Activated CD4-positive, alpha-beta T cell treated with anti-CD3 and anti-CD28 coated beads, Interleukin-2, amount 10 ng/mL, durations not matched to agents 24 days and 14 days (primary cell): ENCODE measurements at places on chromosomes 6 and 20. TPM values are rescaled to one million over a fixed set of nuclear protein-coding genes. Genes with fewer than 3 reads are reported as not detected.

The UST gene
- total RNA-seq = 0.70 and 0.90 TPM in 2 replicates

The SPATA25 gene
- total RNA-seq = 0.47 and 1.8 TPM in 2 replicates

DNA sequence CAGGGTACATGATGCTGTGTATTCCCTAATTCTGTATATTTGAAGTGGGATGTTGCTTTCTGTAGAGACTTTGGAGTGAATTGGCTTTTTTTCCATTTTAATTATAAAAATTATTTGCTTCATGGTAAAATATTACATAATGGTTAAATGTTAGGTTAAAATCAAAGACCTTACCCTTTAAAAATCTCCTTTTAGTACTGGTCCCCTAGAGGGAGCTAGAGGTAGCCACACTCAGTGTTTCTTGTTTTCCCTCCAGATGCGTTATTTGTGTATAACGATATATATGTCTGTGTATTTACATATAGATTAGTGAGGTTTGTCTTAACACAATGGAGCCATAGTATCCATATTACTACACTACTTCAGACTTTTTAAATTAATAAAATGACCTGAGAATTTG lies 146.7 kb downstream of the PLCB4 start:
- no peak for DNase-seq

DNA sequence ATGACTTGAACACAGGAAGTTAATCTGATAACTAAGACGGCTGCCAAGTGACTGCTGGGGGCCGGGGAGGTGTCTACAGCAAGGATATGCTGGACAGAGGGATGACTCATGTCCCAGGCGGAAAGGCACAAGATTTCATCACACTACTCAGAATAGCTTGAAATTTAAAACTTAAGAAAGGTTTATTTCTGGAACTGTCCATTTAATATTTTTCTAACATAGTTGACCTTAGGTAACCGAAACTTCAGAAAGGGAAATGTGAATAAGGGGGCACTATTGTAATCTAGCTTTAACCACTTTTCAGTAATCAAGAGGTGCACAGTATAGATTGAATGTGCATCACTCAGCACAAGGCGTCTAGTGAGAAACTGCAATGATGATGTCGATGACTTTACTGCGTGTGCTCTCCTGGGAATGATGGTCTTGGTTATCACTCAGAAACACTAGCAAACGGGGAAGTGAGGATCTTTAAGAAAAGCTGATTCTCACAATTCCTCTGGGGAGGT lies 171.5 kb downstream of the QKI start:
- DNase-seq = no peak

GRCh38 chr6:81808851-81809570 lies 56.5 kb upstream of the TENT5A start:
- DNase-seq = no peak

DNA sequence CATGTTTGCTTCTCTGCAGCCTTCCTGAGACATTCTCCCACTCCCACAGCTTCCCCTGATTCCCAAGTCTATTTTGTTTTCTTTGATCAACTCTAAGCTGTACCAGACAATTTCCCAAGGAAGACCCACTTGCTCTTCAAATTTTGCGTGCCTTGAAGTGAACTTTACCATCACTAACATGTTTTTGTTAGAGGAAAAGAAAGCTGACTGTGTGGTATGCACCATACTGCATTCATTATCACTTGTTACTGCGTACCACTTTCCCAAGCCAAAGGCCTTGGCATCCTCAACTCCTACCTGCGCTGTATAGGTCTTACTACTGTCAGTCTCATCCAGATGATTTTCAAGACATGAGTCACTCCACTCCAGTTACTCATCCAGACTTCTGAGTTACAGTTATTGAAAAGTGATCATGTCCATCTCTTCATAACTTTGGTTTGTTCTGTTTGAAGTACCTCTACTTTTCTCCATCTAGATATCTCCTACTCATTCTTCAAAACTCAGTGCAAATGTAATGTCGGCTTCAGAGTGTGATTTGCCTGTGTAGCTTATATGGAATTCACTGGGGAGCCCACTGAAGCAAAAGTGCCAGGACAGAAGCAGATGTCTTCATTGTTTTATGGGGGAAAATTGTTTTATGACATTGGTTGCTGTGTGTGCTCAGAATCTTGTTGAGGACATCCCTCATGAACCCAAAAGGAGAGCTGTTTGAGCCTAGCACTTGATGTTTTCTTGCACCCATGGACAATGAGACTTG lies 5.2 kb downstream of the RPS12 start:
- no peak for DNase-seq

DNA sequence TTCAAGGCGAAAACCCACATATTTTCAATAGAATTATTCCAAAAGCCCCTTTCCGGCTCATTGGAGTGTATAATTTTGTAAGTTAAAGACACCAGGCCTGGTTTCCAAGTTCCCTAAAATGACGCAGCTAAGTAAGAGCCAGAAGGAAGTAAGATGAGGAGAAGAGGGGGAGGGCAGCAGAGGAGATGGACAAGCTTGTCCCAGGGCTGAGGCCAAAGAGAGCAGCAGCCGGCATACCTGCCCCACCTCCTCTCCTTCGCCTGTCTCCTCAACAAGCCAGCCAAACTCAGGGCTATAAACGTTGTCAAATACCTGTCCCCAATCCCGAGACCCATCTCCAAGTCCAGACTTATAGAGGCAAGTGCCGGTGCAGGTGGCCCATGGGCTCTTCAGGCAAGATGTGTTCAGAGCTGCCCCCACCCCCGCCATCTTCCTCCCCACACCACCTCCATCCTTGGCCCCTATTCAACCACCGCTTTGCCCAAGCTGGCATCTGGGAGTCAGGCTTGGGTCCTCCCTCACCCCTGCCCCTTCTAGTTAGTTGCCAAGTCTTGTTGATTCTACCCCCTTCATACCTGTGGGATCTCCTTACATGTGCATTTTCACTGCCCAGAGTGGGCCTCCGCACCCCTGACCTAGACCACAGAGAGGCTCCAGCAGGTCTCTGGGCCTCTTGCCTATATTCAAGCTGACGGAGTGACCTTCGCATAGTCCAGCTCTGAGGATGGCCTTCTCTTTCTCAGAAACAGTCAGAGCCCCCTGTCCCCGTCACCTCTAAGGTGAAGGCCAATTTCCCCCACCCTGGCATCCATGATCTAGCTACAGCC lies 75.7 kb upstream of the SIRPA start:
- DNase-seq = no peak
